ENCODE measurements at places on chromosomes 12 and 14. TPM values are rescaled to one million over a fixed set of nuclear protein-coding genes. Genes with fewer than 3 reads are reported as not detected.
A peak's percentile ranks its signal among the peaks of the same experiment; 100 is the strongest.

Gene YAF2
- 15.9 TPM for polyA plus RNA-seq

Gene HNRNPC
- polyA plus RNA-seq = 260 TPM

Gene KIF26A
- 0.13 TPM for polyA plus RNA-seq

Gene FOXN3
- polyA plus RNA-seq = 21.4 TPM

Gene CFAP54
- not detected for polyA plus RNA-seq

- DNase-seq = no peak
These were observed 132.1 kb upstream of the PDZRN4 start for GRCh38 chr12:41055875-41056577.

- no peak for DNase-seq
These were observed 333.7 kb downstream of the EGLN3 start for GRCh38 chr14:33617154-33617553.

GRCh38 chr14:26917086-26917485 lies 319.3 kb upstream of the NOVA1 start:
- no peak for DNase-seq

DNA sequence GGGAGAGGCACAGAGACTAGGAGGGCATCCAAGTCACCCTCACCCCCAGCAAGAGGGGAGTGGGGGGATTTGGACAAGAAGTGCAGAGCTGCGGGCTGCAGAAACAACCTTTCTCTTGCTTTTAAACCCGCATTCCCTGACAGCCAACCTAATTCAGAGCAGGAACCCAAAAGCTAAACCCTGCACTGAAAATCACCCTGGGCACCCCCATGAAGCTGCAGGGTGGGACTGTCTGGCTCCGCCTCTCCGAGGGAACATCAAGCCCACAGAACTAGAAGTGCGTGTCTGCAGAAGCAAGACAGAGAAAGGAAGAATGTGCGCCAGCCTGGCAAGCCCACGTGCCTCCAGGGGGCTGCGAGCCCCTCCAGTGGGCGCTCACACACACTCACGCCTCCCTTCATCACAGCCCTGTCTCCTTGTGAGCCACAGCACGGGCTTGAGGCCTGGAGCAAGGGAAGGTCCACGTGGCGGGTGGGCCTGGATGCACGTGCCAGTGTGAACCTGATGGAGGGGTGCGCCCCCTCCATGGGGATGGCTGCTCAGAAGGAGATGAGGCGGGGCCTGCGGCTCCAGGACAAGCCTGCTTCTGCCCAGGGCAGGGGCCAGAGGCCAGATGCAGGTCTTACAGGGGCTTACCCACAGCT lies 27.8 kb upstream of the PNMA1 start:
- no peak for DNase-seq

GRCh38 chr12:132620899-132621656 lies 2.5 kb downstream of the P2RX2 start:
- DNase-seq = no peak

DNA sequence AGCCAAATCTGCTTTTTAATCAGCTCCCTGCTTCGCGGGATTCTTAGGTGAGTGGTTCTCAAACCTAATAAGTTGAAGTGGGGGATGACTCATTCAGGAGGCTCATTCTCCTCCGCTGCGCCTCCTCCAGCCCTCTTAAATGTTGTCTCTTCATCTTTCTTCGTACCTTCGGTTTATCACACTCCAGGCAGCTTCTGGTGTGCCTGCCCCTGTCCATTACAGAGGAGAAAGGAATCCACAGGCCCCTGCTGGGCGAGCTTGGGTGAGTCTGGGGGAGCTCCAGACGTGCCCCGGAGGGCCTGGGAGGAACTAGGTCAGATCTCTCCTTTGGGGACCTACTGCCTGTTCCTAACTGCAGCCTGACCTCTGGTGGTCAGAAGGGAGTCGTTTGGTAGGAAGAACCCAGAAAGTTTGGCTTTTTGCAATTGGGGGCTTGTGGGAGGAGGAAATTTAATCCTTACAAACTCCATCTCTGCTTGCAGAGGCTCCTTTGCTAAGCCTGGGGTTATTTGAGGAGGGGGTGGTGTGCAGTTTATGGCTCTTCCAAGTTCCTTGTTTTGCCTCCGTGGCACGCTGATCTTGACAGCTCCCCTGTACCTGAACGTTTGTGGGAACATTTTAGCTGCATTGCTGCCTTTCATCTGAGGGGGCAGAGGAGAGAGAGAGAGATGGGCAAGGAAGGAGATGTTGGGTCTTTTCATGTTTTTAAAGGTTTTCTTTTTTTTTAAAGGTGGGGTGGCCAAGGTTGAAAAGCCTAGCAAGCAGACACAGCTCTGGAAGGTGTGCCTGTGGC lies 84.1 kb upstream of the GNG2 start:
- peak; percentile 55 for DNase-seq

GRCh38 chr12:70271025-70271424 lies 27.8 kb downstream of the CNOT2 start:
- no peak for DNase-seq

DNA sequence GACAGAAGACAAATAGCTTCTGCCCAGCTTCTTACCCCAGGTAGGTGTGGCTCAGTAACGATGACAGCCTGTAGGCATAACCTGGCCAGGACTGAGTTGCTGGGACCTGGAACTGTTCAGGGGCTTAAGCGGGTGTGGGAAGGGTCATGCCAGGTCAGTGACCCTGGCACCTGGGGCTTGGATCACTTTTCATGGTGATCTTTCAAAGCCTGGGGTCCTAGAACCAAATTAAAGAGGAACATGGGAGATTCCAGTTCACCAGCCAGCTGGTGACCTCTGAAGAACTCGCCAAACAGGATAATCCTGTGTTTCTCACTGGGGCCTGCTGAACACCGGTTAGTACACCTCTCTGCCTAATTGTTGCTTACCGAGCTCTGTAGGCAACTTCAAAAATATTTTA lies 102.6 kb upstream of the LMNTD1 start:
- no peak for DNase-seq

GRCh38 chr12:105220929-105221290 lies 15.1 kb downstream of the APPL2 start:
- no peak for DNase-seq
